ENCODE measurements at places on chromosomes 7 and 10.

GRCh38 chr10:132145002-132145401 is 41.7 kb upstream of the DPYSL4 start:
- H3K27ac ChIP-seq: no peak overlapping the region
- no peaks in the 10 kb centered on the region for H3K36me3 ChIP-seq
- no peaks in the 10 kb centered on the region for H3K27me3 ChIP-seq
- no peak overlapping the region for H3K4me3 ChIP-seq

DNA sequence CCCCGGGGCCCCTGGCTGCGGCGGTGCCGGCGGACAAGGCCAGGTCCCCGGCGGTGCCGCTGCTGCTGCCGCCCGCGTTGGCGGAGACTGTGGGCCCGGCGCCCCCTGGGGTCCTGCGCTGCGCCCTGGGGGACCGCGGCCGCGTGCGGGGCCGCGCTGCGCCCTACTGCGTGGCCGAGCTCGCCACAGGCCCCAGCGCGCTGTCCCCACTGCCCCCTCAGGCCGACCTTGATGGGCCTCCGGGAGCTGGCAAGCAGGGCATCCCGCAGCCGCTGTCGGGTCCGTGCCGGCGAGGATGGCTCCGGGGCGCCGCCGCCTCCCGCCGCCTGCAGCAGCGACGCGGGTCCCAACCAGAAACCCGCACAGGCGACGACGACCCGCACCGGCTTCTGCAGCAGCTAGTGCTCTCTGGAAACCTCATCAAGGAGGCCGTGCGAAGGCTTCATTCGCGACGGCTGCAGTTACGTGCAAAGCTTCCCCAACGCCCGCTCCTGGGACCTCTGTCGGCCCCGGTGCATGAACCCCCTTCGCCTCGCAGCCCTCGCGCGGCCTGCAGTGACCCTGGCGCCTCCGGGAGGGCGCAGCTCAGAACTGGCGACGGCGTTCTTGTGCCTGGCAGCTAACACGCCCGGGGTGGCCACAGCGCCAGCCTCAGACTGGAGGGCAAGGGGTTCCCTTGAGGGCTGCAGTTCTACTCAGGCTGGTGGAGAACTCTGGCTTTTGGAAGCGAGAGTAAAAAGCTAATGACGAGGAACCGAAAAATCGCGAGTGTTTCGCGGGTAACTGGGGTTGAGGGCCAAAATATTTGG is 804 bp downstream of the FRAT1 start:
- peaks cover 21% of the 10 kb centered on the region for H3K27me3 ChIP-seq
- peak overlapping the region; percentile 96 for H3K4me3 ChIP-seq
- H3K27ac ChIP-seq: no peak overlapping the region
- H3K4me1 ChIP-seq: peaks cover 13% of the 10 kb centered on the region
- peak; percentile 46 for DNase-seq

- H3K4me1 ChIP-seq: no peaks in the 10 kb centered on the region
- no peak overlapping the region for H3K4me3 ChIP-seq
- no peak overlapping the region for H3K27ac ChIP-seq
These were observed 104.7 kb upstream of the FAM20C start for GRCh38 chr7:87671-88070.

GRCh38 chr10:112258407-112258806 is 24.8 kb upstream of the TECTB start:
- H3K27ac ChIP-seq: no peak overlapping the region
- no peak overlapping the region for H3K4me3 ChIP-seq
- DNase-seq: no peak
- no peaks in the 10 kb centered on the region for H3K27me3 ChIP-seq
- no peaks in the 10 kb centered on the region for H3K36me3 ChIP-seq

GRCh38 chr10:63240807-63241206 is 107.7 kb downstream of the NRBF2 start:
- no peak for DNase-seq
- H3K4me3 ChIP-seq: no peak overlapping the region
- no peak overlapping the region for H3K27ac ChIP-seq
- H3K27me3 ChIP-seq: no peaks in the 10 kb centered on the region

DNA sequence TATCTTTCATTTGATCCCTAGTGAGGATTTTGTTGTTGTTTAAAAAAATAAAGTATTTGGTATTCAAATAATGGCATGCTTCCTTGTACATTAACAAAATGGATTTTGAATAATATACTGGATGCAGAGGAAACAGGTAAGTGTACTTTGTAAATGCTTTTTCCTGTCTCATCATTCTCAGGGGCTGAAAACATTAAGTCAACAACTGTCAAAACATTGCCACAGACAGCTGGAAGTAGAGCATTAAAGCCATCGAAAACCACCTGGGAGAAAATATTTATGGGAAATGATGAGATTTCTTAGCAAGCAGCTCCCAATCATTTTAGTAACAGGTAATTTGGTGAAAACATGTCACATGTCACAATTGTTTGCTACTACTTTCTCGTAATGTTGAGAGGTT is 10.7 kb downstream of the TAS2R39 start:
- H3K4me1 ChIP-seq: no peaks in the 10 kb centered on the region
- H3K27me3 ChIP-seq: no peaks in the 10 kb centered on the region
- no peak for DNase-seq
- H3K36me3 ChIP-seq: no peaks in the 10 kb centered on the region
- no peak overlapping the region for H3K4me3 ChIP-seq

- H3K4me1 ChIP-seq: peaks cover 40% of the 10 kb centered on the region
- H3K4me3 ChIP-seq: peak overlapping the region; percentile 90
- H3K36me3 ChIP-seq: no peaks in the 10 kb centered on the region
These were observed 826 bp downstream of the PODXL start for GRCh38 chr7:131555552-131556052.

DNA sequence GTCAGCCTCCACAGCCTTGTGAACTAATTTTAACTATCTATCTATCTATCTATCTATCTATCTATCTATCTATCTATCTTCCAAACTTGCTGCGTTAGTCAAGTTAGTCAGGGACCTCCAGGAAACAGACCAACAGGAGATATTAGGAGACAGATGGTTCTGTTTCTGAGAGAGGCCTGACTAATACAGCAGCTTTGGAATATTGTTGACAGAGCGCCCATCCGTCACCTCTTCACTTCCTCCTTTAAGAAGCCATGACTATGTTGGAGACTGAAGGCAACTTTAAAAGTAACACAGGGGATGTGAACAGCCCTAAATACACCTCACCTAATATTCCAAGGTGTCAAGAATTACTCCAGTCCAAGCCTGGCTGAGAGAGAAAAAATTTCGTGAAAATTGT is 280.9 kb upstream of the IGFBP3 start:
- no peak overlapping the region for H3K4me3 ChIP-seq
- no peak for DNase-seq
- no peaks in the 10 kb centered on the region for H3K36me3 ChIP-seq
- H3K27me3 ChIP-seq: no peaks in the 10 kb centered on the region
- H3K27ac ChIP-seq: no peak overlapping the region

- DNase-seq: no peak
- no peak overlapping the region for H3K4me3 ChIP-seq
- H3K27me3 ChIP-seq: no peaks in the 10 kb centered on the region
- no peaks in the 10 kb centered on the region for H3K4me1 ChIP-seq
These were observed 136.8 kb upstream of the PDE1C start for GRCh38 chr7:32206987-32207386.
